ENCODE measurements at places on chromosomes 12 and 14.

- no peak for DNase-seq
Observed at GRCh38 chr14:101654051-101654450, 92.8 kb downstream of the DIO3 start.

GRCh38 chr12:28217805-28218204 lies 27.5 kb downstream of the CCDC91 start:
- DNase-seq = no peak

- no peak for DNase-seq
Observed at GRCh38 chr12:114774197-114774596, 90.2 kb upstream of the TBX3 start.

DNA sequence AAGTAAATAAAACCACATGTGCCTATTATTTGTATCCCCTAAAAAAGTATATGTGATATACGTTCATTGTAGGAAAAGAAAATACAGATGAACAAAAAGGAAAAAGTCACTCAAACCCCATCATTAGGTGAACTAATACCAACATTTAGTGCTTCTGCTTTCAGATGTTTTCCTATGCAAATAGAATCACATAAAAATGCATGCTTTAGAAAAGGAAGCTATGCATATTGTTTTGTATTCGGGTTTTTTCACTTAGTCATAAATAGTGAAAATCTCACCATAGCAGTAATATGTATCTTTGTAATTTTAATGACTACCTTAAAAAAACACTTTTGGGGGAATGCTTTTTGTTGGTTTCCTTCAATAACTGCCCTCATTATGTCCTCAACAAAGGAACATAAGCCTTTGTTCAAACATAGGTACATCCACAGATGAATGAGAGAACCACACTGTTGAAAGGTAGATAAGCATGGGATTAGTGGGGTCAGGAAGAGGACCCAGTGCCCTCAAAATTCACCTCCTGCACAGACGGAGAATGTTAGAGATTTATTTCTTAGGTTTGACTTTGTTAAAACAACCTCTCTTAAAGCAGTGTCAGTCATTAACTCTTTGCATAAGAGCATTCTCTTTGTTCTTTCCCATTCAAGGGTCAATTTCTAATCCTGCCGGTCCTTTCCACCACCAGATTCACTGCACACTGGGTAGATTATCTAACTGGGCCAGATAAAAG lies 6.5 kb downstream of the AMDHD1 start:
- no peak for DNase-seq

GRCh38 chr12:6201213-6201608 lies 1.0 kb downstream of the CD9 start:
- no peak for DNase-seq

All from GF-D8 (cell line).